ENCODE measurements at places on chromosomes 13 and 19.

DNA sequence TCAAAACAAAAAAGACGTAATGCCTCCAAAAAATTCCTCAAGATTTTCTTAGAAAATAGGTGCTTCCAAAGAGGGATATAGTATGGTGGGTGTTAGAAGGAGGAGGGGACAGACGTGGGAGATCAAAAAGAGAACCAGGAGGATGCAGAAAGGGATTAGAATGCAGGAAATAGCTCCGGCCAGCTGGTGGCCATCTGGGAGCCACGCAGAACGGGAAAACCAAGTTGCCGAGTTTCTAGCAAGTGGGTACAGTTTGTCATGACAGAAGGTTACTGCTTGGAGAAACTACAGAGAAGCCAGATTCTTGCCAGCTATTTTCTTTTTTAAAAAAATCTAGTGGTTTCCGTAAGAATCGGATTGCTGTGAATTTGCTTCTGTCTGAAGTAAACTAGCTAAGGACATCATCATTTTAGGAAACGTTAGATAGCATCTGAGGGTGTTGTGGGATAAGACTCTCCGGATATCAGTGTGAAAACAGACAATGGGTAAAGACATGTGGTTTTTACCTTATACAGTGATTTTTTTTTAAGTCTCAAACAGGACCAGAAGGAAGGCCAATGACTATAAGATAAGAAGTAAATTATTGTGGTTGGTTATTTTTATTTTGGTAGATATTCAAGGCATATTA is 104.9 kb downstream of the HSPH1 start:
- no peak for DNase-seq

- DNase-seq, result no peak
Observed at GRCh38 chr13:70253834-70254233, 145.6 kb upstream of the KLHL1 start.

- DNase-seq, result no peak
Observed at GRCh38 chr13:33129094-33129832, 113.0 kb downstream of the KL start.

DNA sequence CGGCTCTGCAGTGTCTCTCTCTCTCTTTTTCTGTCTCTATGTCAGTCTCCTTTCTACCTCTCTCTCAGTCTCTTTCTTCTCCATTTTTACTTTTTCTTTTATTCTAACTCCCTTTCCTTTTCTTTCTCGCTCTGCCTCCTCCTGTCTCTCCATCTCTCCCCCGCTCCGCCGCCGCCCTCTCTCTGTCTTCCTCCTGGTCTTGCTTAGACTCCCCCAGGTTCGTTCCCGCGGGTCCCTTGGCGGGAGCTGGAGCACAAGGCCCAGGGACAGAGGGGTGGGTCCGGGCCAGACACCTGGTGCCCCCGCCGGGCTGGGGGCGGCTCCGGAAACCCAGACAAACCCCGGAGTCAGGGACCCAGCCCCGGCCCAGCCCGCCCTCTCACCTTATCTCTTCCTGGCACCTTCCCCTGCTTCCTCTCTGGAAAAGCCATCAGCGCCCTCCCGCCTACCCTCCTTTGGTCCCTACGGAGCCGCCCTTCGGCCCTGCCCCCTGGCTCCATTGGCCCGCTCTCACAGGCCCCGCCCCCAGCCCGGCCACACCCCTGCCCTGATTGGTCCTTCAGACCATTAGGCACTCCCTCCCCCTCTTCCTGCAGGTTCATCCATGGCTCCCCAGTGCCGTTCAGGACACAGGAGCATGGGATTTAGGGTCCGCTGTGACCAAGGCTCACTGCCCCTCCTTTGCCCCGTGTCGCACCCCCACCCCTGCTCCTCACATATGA is 15.4 kb upstream of the NOP53 start:
- DNase-seq, result peak; percentile 21

DNA sequence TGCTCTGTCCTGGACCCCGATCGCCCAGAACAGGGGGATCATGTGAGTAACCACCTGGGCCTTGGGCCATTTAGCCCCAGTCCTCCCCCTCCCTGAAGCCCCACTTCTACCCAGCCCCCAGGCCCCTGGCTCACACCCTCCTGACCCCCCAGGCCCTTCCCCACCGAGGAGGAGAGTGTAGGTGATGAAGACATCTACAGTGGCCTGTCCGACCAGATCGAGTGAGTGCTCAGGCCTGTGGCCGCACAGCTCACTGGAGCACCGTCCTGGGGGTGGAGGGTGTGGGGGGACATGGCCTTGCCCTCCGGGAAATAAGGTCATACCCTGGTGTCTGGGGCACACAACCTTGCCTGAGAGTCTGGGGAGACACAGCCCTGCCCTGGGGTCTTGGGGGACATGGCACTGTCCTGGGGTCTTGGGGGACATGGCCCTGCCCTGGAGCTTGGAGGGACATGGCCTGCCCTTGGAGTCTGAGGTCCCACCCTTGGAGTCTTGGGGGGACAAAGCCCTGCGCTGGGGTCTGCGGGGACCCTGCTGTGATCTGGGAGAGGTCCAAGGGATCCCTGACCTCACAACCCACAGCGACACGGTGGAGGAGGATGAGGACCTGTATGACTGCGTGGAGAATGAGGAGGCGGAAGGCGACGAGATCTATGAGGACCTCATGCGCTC is 49.3 kb downstream of the VAV1 start:
- no peak for DNase-seq

DNA sequence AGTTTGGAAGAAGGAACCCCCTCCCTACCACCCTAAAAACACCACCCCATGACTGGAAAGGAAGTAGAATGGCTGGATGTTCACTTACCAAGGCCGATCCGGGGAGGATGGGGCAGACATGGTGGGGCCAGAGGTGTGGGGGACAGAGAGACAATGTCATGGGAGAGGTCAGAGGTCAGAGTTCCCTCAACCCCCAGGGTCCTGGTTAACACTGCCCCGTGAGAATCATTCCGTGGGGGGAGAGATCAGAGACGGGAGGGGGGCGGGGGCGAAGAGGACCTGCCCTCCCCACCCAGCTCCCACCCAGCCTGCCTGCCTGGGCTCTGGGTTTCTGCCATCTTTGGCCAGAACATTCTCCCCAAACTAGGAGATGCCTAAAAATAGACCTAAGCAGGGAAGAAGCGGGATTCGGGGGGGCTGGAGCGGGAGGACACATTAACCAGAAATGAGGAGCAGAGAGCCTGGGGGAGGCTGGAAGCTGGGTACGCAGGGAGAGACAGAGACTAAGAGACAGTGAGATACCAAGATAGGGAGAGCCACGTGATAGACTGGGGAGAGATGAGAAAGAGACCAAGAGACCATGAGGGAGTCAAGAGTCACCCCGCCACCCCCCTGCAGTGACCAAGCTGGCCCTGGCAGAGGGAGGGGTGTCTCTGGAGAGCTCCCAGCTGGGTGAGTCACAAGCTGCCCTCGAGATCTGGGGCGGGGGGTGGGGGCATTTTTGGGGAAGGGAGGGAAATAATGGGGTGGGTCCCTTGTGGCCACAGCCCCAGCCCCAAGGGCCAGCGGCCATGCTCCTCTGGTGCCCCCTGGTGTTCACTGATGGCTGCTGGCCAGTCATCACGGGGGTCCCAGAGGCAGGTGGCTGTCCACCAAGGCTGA is 6.1 kb upstream of the KANK2 start:
- DNase-seq, result peak; percentile 17

GRCh38 chr19:43966079-43966694 is 15.2 kb downstream of the ZNF221 start:
- no peak for DNase-seq

Measured in CD4-positive, alpha-beta T cell treated with Interleukin-4 for 1 hour (primary cell).